ENCODE measurements at places on chromosomes 6 and 20. TPM values are rescaled to one million over a fixed set of nuclear protein-coding genes. Genes with fewer than 3 reads are reported as not detected.

GFOD1 gene
- 0.71 TPM for total RNA-seq

DNA sequence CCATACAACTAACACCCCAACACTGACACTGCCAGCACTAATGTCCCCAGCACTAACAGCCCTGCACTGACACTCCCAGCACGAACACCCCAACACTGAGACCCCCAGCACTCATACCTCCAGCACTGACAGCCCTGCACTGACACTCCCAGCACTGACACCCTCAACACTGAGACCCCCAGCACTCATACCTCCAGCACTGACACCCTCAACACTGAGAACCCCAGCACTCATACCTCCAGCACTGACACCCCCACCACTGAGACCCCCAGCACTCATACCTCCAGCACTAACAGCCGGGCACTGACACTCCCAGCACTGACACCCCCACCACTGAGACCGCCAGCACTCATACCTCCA is 57.2 kb downstream of the ERMARD start:
- DNase-seq, result peak; percentile 17

DNA sequence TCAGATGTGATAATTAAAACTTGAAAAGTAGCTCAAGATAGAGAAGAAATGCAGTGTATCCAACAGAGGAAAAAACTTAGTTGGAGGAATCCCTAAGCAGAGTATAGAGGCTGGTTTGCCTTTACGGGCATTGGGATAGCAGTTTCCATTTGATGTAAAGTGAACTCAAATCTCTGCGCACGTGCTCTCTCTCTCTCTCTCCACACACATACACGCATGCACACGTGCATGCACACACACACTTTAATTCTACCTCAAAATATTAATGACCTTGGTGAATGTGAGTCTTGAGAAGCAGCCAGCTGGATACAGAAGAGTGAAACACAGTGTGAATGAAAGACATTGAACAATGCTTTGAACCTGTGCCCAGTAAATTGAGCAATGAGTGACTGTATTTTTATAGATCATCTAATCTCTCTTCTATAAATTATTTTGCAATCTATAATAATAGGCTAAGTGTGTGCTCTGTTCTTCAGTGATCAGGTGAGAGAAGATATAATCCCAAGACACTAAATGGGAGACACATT is 247.7 kb upstream of the FAM83B start:
- DNase-seq, result no peak

C6orf62 gene
- total RNA-seq, result 121 TPM

DNA sequence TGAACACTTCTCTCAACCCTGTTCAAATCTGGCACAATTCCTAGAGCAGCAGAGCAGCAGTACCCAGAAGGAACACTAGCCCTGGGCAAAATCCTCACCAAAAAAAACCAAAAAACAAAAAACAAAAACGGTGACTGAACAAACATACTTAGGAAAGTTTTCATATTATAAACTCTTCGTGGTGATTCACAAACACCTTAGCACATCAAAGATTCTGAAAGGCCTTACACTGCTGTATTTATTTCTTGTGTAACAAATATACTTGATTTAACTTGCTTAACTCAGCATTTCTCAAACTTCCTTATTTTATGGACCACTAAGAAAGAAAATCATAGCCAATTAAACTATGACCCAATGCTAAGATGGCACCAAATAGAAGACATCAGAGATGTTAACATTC is 57.8 kb upstream of the RREB1 start:
- no peak for DNase-seq

GRCh38 chr6:157323255-157323965 is at the start of gene TMEM242:
Gene TMEM242 (minus strand): TSS chr6:157323519. CDS start chr6:157323499, 20 bp downstream.
- DNase-seq, result peak; percentile 98

DNA sequence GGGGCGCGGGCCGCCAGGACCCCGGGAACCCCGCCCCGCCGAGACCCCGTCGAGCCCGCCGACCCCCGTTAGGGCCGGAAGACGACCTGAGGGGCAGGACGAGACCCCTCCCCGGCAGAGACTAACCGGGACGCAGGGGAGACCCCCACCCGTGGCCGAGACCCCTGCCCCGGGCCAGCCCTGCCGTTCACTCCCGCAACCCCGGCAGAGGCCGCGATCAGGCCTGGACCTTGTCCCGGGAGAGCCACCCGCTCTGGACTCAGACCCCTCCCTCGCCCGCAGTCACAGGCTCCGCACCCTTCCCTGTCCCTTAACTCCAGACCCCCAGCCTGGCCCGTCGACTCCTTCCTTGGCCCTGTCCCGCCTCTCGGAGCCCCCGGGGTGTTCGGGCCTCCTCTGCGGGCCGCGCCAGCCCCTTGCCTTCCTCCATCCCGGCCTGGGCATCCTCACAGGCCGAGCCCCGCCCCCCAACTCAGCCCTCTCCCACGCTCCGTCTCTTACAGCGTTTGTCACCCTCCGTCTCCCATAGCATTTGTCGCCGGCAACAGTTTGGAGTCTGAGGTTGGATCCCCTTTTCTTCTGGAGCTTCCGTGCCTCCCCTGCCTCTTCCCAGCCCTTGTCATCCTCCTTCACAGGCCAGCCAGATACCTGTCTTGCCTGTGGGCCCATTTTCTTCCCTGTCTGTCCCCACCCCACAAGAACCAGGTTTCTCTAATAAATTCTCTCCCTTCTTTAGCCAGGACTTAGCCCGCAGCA is 569 bp downstream of the TCEA2 start:
- peak; percentile 75 for DNase-seq

- peak; percentile 67 for DNase-seq
These were observed 54.4 kb downstream of the BMP7 start for GRCh38 chr20:57211908-57212533.

RSPH4A gene
- total RNA-seq, result 0.92 TPM

- no peak for DNase-seq
These were observed 203.1 kb downstream of the UBE3D start for GRCh38 chr6:82862543-82862942.

GRCh38 chr6:379410-380181 is 12.0 kb upstream of the IRF4 start:
- DNase-seq, result no peak

GRCh38 chr20:17651129-17651759 is 30.8 kb downstream of the RRBP1 start:
- DNase-seq, result no peak

PXMP4 gene
- 4.5 TPM for total RNA-seq

- no peak for DNase-seq
These were observed 33.9 kb upstream of the STXBP5 start for GRCh38 chr6:147170269-147170668.

IL20RA gene
- total RNA-seq, result 0.57 TPM

NRM gene
- 40.1 TPM for total RNA-seq

- DNase-seq, result no peak
These were observed 123.0 kb upstream of the AKIRIN2 start for GRCh38 chr6:87824958-87825491.

FBXO30 gene
- total RNA-seq, result 19.2 TPM

DNA sequence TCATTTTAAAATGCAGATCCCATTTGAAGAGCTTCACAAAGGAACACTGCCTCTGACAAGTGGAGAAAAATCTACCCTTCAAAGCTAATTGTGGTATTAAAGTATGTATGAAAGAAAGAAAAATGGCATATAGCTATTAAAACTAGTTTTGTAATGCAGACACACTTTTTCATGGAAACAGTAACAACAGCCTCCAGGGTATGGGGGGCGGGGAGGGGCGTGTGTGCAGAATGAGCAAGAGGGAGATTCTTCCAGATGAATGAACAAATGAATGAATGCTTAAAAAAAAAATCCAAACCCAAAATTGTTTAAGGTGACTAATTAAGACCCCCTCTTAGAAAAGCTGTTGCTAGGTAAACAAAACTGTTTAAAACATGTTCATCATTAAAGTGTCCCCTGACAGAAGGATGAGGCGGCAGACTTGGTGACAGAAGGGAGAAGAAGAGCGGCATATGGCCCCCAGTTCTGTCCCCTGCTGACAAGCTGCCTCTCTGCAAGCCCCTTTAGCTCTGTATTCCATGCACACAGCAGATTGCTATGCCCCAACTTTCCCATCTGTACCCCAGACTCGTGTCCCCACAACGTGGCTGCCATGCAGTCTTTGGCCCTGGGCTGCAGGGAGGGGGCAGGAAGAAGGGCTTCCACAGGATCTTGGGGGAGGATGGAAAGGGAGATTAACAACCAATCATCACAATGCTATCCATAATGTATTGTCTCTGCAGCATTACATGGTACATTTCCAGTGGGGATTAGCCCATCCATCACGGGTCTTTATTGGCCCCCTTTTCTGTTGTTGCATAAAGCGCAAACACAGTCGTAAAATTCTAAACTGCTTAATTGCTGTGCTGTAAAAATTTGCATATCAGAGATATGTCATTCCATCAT is 108.4 kb upstream of the OLIG3 start:
- no peak for DNase-seq

HDGFL1 gene
- total RNA-seq, result not detected

DNA sequence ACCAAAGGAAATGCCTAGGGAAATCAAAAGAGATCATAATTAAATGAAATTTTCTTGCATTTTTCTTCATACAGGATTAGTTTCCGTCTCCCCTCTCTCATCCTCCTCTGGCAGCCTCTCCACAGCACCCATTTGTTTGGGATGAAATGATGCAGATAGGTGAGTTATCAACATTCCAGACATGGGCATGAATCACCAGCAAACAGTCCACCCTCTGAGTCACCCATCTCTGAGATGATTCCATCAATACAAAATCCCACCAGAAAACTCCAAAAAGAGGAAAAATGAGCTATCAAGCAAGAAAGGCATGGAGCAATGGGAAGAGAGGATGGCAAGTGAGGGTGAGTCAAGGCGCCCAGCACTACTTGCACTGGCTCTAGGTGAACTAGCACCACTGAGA is 11.4 kb downstream of the MC3R start:
- DNase-seq, result no peak

DNA sequence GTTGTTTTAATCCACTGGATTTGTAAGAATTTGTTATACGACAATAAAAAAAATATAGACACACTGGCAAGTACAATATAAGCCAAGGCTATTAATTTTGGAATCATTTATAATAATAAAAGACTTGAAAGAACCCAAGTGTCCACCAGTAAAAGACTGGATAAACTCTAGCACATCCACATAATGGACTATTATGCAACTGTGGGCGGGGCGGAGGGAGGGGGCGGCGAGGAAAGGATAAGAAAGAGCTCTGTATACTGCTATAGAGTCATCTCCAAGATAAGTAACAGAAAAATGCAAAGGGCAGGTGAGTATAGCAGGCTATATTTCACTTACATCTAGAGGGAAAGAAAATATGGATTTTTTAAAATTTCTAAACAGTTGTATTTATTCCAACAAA is 123.3 kb downstream of the TBC1D32 start:
- DNase-seq, result no peak

CST3 gene
- total RNA-seq, result 178 TPM

DNA sequence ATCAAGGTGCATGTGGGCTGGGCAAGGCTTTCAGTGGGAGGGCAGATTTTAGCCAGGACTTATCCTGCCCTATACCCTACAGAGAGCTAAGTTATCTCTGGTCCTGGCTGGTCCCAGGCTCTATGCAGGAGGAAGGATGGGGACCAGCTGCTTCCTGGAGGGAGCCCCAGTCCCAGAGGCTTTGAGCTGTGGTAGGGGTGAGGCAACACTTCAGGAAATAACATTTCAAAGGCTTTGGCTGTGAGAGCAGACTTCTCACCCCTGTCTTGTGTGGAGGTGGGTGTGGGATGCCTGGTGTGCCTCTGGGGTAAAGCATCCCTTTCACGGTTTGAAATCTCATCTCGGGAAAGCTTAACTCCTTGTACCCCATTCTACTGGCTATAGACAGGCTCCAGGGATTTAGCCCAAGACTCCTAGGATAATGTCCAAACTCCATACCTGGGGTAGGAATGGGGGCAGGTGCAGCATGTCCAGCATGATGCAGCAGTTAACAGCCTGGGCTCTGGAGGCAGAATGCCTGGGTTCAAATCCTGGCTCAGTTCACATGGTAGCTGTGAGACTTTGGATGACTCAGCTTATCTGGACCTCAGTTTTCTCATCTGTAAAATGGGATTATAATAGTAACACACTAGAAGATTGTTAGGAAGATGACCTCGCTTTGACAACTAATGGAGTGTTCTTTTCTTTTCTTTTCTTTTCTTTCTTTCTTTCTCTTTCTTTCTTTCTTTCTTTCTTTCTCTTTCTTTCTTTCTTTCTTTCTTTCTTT is 27.5 kb upstream of the SIRPA start:
- no peak for DNase-seq

GLP1R gene
- total RNA-seq, result 0.15 TPM

DNA sequence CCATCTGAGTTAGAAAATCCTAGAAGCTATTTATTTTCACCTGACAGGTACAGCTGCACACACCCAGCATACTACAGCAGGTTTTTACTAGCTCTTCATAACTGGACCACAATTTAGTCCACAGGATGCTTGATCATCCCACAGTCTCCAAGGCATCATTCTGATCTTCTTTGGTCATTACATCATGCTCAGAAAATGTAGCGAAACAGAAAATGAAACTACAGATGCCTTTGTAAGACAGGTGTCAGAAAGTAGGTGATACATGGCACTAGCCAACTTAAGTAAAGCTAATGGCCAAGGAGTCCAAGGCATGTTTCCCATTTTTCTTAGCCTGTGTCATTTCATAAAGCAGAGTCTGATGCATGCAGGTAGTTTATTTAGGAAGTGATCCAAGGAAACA is 102.3 kb downstream of the HTR1B start:
- no peak for DNase-seq

DNA sequence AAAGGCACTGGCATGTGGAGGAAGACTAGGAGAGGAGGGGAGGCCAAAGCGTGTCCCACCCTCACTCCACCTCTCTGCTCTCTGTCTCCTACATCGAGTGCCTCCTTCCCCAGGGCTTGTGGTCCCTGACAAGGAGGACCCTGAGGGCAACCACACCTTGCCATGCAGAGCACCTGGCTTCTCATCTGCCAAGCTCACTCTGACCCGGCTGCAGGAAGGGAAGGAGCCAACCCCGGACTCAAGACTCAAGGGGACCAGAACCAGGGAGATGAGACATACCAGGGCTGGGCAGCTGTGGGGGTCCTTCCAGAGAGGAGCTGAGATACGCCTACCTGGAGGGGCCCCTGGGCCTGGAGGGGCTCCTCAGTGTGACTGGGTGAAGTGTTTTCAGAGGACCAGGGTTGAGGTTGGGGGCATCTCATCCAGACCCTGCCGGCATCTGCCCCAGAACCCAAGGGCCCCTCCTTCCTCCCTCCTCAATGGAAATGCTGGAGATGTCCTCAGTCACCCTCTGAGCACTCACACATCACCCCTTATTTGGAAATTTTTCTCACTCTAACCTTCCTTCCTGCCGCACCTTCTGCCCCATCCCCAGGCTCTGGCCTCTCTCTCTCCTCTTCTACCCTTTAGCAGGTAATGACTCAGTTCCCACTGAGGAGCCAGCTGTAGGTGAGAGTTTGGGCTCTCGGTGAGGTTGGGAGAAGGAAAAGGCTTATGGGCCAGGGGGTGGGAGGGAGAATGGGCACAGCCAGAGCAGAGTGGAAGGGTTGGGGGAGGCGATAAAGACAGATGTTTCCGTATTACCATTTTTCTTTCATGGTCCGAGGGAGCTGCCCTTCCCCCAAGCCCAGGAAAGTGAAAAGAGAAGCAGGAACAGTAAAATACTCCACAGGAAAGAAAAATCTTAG is 32.0 kb upstream of the POU5F1 start:
- DNase-seq, result peak; percentile 47

Data from endodermal cell (in vitro differentiated cells).